ENCODE measurements at places on chromosomes 13 and 19.
A peak's percentile ranks its signal among the peaks of the same experiment; 100 is the strongest.

GRCh38 chr19:33519416-33519815, 2.2 kb downstream of the PEPD start:
- DNase-seq, result no peak

DNA sequence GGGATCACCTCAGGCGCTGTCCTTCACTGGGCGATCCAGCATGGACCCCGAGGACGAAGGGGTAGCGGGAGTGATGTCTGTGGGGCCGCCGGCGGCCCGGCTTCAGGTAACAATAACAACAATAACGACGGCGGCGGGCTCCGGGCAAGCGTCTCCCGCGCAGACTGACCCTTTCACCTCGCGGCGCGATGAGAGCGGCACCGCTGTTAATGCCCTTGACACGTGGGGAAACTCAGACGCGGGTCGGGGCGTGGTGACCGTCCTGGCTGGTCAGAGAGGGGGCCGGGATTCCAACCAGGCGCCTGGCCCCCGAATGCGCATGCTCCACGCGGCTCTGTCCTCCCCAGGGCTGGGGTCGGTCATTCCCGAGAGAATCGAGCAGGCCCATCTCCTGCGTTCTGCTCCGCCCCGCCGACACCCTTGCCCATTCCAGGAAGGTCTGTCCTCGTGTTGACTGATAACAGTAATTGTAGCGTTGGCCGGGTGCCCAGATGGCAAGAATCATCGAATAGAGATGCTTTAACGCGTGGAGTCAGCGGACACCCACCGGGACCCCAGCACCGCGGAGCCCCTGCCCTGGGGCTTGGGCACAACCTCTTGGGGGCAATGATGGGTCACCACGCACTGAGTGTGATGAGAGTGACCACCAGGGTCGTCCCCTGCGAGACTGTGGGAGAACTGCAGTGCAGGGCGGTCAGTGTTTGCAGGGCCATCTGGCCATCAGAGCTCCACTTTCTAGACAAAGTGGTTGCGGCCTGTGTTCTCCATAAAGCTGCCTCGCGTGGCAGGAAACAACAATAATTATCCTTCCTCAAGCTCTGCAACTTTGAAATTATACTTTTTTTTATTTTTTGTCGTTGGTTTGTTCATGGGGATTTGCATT, 528 bp downstream of the ZNF8 start:
- DNase-seq, result peak; percentile 61

DNA sequence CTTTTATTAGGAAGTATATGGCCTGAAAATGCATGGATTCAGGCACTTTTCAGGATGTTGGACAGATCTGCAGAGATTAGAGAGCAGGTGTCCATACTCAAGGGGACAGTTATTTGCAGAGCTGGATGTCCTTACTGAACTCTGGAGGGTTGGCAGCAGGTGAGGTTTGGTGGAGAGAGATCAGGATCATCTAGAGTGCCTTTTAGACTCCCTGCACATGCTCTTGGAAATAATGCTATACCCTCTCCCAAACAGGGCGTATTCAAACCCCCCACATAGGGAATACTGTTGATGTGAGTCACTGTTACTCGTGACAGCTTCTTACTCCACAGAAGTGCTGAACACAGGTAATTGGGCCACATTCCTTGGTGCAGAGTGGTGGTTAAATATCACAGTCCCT, 725.7 kb upstream of the SGCG start:
- DNase-seq, result no peak

DNA sequence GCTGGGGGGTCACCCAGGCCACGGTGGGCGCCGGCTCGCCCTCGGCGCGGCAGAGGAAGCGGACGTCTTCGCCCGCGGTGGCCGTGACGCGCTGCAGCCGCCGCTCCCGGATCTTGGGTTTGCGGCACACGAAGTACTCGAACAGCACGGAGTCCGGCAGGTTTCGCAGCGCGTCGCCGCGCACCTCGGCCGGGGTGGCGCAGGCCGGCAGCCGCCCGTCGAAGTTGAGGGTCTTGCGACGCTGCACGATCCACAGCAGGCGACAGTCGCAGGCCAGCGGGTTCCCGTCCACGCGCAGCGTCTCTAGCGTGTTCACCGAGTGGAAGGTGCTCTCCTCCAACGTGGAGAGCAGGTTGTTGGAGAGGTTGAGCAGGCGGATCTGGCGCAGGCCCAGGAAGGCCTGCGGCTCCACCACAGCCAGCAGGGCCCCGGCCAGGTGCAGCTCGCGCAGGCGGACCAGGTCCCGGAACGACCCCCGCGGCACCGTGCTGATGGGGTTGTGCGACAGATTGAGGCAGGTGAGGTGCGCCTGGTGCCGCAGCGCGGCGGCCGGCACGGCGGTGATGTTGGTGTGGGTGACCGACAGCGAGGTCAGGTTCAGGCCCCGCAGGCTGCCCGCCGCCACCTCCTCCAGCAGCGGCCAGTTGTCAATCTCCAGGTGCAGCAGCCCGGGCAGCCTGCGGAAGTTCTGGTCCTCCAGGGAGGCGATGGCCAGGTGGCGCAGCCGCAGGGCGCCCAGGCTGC, 8.6 kb upstream of the PEAK3 start:
- DNase-seq, result peak; percentile 41

DNA sequence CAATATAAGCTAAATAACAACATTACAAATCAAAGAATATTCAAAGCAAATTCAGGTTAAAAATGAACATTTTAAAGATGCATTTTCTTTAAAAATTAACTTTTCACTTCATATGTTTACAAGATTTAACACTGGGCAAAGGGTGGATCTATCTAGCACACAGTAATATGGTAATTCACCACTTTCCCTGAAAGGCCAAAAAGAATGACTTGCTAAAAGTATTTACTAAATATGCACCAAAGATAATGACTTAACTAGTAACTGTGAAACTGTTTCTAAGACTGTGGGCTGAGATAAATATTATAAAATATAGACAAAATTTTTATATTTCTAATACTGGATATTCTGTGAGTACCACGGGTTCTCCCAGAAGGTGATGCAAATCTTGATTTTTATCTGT, 4.5 kb upstream of the EEF1AKMT1 start:
- no peak for DNase-seq

GRCh38 chr13:80083853-80084676, 256.9 kb downstream of the SPRY2 start:
- peak; percentile 54 for DNase-seq

- no peak for DNase-seq
Observed at GRCh38 chr19:55146705-55147273, 2.2 kb downstream of the TNNT1 start.
